Amygdala (tissue), 56 donors: ENCODE measurements at places on chromosomes 16 and 17.

DNA sequence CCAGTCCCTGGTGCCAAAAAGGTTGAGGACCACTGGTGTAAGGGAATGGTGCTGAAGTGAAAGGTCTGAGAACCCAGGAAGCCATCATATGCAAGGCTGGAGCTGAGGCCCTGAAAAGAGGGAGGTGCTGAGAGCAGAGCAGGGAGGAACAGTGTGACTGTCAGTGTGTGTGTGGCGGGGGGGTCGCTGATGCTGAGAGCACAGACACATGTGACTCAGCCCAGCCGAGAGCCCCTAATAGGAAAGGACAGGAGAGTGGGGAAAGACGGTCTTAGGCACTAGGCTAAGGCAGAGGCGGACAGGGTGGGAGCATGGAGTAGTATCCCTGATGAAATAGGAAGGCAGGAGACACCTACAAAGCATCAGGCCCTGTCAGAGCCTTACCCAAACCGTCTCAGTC, 1.2 kb downstream of the B9D1 start:
- no peak for DNase-seq

GRCh38 chr17:15291674-15292361, 26.7 kb upstream of the PMP22 start:
- no peak for DNase-seq

DNA sequence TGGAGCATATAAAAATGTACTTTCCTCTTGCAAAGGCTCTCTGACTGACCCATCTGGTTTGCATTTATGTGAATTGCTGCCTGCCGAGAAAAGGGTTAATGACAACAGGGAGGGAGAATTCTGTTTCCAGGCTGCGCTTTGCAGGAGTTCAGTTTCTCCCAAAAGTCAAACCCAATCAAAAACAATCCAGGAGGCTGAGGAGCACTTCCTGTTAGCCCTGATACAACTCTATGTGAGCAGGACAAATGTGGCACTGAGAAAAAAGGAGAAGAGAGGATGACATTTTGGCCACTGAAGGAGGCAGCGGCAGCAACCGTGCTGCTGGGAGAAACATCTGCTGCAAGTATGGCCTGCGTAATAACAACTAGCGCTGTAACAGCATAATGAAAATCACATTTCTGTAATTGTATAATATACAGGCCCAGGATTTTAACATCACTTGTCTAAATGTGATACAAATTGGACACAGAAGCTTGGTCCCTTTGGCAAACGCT, 26.8 kb upstream of the ELAC2 start:
- no peak for DNase-seq

DNA sequence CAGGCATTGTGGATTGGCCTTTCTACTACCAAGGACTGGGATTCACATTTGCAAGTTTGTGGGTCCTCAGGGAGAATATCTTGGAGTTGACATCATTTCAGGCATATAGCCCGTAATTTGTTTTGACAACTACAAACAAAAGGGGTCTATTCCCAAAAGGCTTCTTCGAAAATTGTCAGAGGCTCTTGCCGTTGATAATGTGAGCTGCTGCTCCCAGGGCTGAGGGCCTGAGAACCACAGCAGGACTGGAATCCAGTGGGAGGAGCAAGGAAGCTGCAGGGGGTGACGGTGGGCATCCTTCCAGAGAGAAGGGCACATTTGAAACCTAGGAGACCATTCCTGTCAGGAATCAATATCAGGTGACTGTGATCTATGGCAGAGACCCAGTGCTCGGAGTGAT, 761.6 kb upstream of the RBFOX1 start:
- DNase-seq: no peak

DNA sequence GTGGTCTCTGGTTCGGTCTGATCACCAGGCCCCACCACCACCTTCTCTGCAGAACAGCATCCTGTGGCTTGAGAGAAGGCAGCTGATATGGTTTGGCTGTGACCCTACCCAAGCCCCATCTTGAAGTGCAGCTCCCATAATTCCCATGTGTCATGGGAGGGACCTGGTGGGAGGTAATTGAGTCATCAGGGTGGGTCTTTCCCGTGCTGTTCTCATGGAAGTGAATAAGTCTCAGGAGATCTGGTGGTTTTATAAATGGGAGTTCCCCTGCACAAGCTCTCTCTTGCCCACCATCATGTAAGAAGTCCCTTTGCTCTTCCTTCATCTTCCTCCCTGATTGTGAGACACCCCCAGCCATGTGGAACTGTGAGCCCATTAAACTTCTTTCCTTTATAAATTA, 352.3 kb upstream of the CDH5 start:
- DNase-seq: no peak

DNA sequence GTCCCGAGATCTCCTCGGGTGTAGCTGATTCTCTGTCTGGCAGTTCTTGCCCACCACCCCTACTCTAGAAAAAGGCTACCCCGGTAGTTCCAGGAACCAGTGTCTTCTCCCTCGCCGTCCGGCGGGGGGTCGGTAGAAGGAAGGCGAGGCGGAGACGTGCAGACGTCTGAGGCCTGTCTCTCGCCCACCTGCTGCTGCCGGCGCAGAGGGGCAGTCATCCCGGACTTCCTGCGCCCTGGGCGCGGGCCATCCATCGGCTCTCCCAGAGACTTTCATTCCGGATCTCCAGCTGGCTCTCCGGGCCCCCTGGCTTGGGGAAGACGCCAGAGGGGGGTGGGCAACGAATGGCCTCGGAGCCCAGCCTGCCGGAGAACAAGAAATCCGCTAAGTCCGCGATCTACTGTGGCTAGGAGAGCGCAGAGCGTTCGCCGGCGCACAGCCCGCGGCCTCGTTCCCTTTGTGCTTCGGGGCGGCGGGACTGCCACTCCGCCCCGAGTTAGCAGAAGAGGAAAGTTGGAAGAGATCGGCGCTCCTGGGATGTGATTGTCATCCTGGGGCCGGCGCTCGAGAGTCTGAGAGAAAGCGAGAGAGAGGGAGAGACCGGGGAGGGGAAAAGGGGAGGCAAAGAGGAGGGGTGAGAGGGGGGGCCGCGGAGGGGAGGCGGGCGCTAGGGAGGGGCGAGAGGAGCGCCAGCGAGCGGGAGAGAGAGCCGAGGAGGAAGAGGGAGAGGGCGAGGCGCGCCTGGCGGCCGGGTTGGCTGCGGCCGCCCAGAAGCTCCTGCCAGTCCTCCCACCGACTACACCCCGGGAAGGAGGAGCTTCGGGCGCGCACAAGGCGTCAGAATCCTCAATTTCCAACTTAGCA, at the start of gene IRX5:
IRX5 (plus strand) TSS at position 861 of the 864 bp plus-strand sequence. CDS start 334 bp downstream, outside the sequence.
- peak; percentile 39 for DNase-seq

DNA sequence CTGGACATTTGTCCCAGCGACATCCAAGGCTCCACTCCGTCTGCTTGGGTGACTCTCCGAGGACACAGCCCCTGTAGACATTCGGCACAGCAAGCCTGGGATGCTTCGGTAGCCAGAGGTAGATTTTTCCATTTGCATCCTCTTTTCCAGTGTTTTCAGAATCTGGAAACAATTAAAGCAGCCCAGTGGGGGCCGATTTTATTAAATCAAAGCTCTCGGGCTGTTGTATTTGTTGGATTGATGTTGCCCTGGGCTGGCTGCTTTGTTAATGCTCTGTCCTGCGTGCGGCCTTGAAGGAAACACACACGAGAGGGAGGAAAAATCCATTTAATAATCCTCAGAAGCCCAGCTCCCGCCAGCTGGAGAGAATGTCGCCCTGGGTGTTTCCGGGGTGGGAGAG, 158.1 kb upstream of the CIBAR2 start:
- DNase-seq: no peak

DNA sequence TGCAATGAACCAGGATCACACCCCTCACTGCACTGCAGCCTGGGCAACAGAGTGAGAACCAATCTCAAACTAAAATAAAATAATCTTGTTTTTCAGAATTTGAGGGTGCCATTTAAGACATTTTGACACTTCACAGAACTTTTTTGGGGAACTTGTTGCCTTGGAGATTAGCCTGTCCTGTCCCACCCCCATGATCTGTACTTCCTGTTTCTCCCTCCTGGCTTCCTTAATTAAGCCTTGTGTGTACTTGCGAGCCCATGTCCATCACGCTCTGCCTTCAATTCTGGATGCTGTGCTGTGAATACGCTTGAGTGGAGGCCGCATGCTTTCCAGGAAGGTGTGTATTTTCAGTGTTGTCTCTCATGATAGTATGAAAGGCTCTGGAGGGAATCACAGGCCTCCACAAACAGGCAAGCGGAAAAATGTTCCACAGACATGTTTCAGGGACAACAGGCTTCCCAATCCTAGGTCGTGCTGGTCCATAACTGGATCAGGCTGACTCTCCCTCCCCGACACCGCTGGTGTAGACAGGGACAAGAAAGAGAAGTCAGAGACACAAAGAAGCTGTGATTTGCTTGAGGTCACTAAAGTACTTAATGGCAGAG, 56.9 kb downstream of the NOS2 start:
- no peak for DNase-seq

- DNase-seq: no peak
Observed at GRCh38 chr16:65731833-65732232, 610.0 kb upstream of the CDH11 start.

DNA sequence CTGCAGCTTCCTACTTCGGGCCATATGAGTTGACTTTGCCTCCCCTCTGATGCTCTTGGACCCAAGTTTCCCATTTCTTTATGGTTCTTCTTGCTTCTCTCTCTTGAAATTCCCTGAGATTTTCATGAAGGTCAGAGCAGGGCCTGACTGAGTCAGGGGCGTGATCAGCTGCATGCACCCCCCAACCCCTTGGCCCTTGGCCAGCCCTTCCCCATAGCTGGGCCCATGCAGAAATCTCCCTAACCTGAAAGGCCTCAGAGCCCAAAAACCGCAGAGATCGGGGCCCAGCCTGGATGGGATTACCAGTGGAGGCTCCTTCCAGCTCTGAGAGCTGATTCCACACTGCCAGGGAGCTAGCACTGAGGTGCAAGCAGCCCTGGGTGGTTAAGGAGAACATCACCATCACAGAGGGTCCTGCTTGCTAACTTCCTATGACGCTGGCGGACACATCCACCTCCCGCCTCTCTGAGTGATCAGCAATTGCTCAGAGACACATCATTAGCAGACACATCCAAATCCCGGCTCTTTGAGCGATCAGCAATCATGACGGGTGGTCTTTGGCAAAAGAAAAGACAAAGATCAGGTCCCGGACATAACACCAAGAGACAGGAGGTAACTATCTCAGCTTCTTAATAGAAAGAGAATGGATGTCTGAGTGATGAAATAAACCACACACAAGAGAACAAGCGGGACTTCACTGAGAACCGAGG, 161.5 kb downstream of the C16orf78 start:
- DNase-seq: no peak

DNA sequence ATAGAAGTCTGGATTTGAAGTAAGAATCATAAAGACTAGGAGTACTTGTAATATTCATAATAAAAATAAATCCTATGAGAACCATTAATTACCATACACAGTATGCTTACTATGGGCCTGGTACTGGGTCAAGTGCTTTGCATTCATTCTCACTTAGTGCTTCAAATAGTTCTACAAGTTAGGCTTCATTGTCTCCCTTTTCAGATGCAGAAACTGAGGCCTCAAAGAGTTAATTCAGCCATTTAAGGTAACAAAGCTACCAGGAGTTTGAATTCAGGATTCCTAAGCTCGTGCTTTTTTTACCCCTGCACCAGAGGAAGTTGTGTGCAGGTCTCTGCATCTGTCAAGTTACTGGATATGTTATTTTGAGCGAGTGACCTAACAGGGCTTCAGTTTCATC, 1098.4 kb upstream of the EEF2KMT start:
- DNase-seq: no peak

GRCh38 chr17:61136296-61136695, 263.3 kb upstream of the TBX2 start:
- no peak for DNase-seq

DNA sequence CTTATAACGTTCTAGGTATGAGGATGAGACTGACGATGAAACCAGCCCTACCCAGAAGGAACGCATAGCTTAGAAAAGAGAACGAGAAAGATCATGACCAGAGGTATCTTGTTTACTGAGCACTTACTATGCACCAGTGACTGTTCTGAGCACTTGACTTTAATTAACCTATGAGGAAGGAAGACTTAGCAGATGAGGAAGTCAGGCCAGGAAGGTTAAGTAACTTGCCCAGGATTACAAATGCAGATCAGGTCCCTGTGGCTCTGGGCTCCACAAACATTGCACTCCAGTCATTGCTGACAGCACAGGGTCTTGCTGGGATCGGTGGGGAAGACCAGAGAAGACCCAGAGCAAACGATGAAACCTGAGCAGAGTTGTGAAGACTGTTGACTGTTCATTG, 7.1 kb downstream of the KRT13 start:
- DNase-seq: no peak

DNA sequence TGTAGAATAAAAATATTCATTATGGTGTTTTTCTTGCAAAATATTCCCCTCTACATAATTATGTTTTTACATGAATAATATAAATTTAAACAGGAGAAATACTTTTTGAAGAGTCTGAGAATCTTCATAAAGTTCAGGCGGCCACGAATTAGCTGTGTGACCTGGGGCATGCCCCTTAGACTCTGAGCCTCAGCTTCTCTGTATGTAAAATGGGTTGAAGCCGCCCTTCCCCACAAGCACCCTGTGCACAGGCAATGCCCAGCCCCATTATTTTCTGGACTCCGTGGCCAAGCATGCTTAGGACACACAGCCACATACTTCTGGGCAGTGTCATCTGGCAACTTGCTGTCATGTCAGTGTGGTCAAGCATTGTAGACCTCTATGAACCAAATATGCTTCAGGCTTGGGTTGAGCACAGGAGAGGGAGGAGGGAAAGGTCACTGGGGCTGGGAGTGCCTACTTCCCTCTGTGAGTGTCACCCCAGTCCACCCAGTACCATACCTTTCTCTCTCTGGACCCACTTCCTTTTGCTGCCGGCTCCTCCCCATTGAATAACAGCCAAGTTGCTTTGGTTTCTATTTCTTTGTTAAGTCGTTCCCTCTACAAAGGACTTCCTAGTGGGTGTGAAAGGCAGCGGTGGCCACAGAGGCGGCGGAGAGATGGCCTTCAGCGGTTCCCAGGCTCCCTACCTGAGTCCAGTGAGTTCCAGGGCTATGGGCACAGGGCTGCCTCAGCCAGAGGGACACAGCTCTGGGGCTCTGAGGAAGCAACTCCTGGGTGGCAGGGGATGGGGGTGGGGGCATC, at the start of gene LGALS9:
LGALS9 (plus strand) TSS at position 582 of the 804 bp plus-strand sequence; CDS start at position 660, 78 bp downstream.
- DNase-seq: no peak

DNA sequence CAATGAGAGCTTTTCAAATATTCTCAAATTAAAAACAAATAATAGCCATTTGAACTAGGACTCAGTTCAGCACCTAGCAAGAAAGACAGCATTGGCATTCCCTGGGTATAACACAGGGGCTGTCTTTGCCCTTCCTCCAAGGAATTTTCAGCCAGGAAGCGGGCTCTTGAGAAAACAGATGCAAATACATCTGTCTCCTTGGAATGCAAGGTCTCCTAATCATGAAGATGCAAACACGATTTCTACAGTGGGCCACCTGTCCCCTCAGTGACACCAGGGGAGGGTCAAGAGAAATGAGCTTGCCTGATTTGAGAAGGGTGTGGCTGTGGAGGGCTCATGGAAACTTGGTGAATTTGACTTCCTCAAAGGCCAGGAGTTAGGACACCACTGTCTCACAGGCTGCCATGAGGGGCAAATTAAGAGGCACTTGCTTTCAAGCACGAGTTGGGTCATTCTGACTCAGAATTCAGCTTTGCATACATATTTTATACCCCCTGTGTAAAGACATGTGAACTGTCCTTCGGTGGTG, 24.5 kb upstream of the SUPT4H1 start:
- DNase-seq: no peak

- no peak for DNase-seq
Observed at GRCh38 chr16:72637306-72637705, 410.6 kb downstream of the ZFHX3 start.

GRCh38 chr17:60442271-60443173, 20.2 kb downstream of the CHCT1 start:
- DNase-seq: no peak

- no peak for DNase-seq
Observed at GRCh38 chr16:89098767-89099430, 5.2 kb downstream of the ACSF3 start.
